ENCODE measurements at places on chromosomes 3 and 15.
A peak's percentile ranks its signal among the peaks of the same experiment; 100 is the strongest.

DNA sequence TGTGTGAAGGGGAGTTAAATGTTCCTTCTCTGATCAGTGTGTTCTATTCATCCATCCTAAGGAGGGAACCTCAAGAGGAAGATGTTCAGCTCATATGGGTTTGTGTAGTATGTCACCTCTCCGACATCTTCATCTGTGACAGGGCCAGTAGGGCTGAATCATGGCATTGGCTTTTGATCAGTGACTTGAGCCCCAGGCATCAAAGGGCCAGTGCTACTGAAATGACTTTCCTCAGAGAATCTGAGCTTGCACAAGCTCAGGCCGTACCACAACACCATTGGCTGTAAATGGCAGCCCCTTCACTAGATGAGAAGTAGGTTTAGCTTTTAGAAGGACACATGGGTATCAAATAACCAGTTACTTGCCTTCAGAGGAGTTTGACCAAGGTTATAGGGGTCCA, 183.2 kb upstream of the NR2E3 start:
- no peak for DNase-seq

- DNase-seq: no peak
Measured at GRCh38 chr3:121658716-121659435, 1.8 kb downstream of the HCLS1 start.

- DNase-seq: no peak
Measured at GRCh38 chr3:134619884-134620445, 30.9 kb downstream of the KY start.

DNA sequence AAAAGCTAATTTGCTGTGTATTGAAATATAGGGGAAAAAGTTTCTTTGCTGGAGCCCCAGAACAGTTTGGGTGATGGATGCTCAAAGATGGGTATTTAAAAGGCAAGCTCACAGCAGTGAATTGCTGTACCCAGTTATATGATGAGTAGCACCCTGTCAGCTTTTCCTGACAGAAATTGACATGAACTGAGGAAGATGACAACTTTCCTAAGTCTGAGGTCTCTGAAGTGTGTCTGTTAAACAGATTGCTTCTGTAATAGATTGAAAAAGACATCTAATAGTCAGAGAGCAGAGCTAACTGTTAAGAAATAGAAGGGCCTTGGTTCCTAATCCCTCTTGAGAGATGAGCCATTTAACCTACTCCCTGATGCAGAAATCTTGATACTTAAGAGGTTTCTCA, 1278.0 kb upstream of the ALCAM start:
- DNase-seq: no peak

- DNase-seq: no peak
Measured at GRCh38 chr3:134258761-134259347, 8.2 kb upstream of the RYK start.

GRCh38 chr3:186902154-186902553, 28.2 kb upstream of the ST6GAL1 start:
- DNase-seq: no peak

- no peak for DNase-seq
Measured at GRCh38 chr3:10423171-10423882, 82.1 kb downstream of the ATP2B2 start.

DNA sequence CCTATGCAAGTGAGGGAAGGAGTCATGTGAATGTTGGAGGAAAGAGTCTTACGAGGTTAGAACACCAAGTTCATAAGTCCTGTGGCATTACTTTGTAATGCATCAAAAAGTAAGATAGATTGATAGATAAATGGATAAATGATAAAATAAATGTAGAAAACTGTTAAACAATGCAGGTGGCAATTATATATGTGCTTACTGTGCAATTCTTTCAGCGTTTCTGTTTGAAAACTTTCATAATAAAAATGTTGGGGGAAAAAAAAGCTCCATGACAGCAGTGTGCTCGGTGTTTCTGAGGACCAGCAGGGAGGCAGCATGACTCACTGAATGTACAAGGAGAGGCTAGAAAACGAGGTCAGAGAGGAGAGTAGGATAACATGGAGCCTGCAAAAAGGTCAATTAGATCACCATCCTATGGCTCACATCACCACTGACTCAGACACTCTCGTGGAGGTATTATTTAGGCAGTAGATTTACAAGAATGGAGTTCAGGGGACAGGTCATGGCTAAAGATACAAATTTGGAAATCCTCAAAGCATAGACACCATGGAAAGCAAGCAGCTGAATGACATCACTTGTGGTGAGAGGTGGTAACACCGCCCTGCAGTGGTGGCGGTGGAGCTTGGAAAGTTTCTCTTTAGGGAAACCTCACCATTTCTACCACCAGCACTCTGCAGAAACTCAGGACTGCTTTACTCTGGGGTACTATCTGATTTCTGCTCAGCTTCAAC, 219.8 kb downstream of the CTNNB1 start:
- DNase-seq: no peak

DNA sequence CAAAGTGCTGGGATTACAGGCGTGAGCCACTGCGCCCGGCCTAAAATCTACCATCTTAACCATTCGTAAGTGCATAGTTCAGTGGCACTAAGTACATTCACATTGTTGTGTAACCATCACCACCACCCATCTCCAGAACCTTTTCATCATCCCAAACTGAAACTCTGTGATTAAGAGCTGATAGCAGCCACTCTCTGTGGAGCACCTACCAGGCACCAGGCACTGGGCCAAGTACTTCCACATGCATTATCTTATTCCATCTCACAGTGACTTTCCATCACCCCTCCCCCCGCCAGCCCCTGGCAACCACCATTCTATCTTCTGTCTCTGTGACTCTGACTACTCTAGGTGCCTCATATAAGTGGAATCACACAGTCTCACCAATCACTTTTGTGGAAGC, 2.3 kb upstream of the INSYN1 start:
- no peak for DNase-seq

GRCh38 chr3:147630921-147631415, 221.8 kb downstream of the ZIC1 start:
- DNase-seq: no peak

- no peak for DNase-seq
Measured at GRCh38 chr15:53884441-53884840, 93.8 kb upstream of the UNC13C start.

GRCh38 chr15:34365836-34366235, 1.2 kb downstream of the LPCAT4 start:
- DNase-seq: no peak

GRCh38 chr3:139325551-139325950, 18.3 kb upstream of the MRPS22 start:
- DNase-seq: no peak

DNA sequence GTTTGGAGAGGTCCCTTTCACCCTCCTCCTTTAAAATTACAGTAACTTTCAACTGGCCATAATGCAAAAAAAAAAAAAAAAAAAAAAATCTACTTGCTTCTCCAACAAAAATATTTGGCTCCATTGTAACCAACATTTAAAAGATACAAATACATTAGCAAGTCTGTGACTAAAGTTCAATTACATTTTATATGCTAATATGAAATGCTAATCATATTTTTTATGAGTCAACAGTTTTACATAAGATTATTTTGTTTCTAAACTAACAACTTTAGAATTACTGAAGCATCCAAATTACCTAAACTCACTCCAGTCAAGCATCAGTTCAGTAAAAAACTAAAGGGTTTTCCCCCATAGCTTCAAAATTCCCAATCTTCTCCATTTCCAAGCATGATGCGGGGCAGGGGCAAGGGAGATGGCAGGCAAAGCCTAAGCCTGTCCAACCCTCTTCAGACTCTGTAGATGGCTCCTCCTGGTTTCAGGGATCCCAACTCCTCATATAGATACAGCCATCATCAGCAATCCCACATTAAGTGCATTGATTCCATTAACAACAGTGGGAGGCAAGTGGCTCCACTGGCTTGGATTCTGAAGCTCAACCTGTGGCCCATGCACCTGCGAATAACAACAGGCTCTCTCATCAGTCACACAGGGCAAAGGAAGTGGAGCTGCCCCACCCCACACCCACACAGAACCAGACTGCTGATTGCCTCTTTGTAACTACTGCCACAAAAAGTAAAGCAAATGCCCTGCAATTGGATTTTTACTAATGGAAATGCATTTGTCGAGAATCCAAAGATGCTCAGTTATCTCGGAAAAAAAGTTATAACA, 15.0 kb downstream of the SFMBT1 start:
- no peak for DNase-seq

- DNase-seq: no peak
Measured at GRCh38 chr3:154228561-154229216, 95.6 kb downstream of the DHX36 start.

GRCh38 chr3:129822679-129823078, 70.8 kb downstream of the TMCC1 start:
- no peak for DNase-seq

- no peak for DNase-seq
Measured at GRCh38 chr3:184795522-184796190, 16.3 kb upstream of the VPS8 start.

DNA sequence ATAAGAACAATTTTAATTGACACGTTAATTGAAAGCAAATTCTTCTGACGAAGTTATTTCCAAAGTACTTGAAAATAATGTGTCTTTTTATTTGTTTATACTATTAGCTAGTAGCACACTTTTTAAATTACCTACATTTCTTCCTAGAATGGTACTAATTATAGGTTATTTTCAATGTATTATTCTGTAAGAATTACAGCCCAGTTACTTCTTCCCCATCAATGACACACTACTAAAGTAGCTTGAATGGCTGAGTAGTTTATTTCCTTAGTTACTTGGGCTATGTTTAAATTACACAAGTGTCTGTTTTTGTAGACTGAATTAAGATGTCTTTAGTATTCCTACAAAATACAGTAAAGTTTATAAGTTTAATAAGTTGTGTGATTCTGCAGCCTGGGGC, 217.6 kb upstream of the IL12A start:
- DNase-seq: no peak

- DNase-seq: no peak
Measured at GRCh38 chr3:59563072-59563605, 513.3 kb upstream of the CFAP20DC start.

DNA sequence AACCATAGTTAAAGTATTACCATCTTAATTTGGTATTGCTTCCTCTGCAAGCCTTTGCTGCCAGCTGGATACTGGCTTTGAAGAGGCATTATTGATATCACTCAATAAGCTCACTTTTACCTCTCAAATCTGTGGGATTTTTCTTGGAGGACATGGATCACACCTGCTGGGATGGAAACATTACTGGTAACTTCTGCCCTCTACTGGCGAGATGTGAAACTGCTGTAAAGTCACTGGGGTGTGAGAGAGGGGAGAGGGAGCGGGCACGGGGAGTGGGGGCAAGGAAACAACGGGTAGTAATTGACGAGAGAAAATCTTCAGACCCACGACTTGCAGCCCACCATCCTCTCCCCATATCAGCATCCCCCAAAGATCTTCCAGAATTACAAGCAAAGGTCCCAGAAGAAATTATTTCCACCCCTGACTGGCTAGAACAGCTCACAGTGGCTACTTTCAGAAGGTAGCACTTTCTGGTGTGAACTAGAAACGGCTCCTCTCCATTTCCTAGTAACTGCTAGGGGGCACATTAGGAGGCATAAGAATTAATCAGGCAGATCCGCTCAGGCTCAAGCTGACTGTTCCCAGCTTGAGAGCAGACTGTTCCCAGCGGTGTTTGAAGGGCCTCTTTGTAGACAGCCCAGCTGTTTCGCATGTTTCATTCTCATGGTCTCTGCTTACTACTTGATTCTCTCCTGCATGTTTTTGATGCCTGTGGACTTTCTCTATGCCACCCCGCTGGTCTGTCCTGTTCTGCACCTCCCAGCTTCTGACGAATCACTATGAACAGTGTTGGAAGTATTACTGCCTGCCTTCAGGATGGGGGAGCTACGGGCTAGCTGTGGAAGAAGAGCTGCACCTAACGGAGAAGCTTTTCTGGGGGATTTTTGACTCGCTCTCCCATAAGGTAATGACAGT, 230.4 kb upstream of the CHRM5 start:
- peak; percentile 14 for DNase-seq

DNA sequence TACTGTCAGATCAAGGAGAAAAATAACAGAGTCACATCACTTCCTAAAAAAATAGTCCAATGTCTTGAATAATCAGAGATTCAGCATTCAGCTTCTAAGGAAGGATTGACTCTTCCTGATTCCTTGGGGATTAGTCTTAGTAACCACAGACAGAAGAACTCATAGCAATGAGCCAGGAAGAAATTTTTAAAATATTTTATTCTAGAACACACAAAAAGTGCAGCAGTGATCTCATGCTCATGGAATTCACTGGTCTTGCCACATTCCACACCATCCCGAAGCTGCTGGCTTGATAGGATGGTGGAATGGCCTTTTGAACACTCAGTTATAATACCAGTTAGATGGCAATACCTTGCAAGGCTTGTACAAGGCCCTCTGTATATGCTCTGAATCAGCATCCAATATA, 43.0 kb upstream of the ABI3BP start:
- DNase-seq: no peak

GRCh38 chr3:108724101-108724500, 33.1 kb downstream of the RETNLB start:
- no peak for DNase-seq

DNA sequence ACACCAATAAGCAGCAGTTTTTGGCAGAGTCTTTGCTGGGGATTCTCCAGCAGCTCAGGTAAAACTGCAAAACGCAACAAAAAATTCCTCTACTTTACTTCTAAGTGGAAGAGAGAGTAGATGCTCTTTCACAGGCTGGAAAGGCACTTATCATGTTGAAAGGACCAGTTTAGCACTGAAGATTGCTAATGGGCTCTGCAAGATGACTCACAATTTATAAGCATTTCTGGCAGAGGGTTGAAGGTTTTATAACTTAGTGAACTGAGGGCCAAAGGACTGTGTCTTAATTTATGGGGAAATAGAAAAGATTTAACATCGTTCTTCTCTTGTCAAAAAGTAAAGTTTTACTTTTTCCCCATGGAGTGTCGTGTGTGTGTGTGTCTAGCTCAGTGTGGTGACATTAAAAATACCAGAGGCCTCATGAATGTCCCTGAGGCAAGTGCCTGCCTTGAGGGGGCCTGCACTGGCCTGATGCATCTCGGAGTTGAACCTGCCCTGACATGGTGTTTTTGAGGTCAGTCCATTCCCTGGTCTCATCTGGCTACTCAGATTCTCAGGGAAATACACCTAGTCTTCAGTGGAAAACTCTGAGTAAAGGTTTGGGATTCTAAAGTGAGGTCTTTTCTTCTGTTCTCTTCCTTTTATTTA, 1092.0 kb downstream of the NAALADL2 start:
- DNase-seq: no peak

- DNase-seq: no peak
Measured at GRCh38 chr15:63363292-63363691, 18.4 kb downstream of the CA12 start.

Measured in stimulated activated CD8-positive, alpha-beta memory T cell treated with anti-CD3 and anti-CD28 coated beads, Interleukin-2, amount 100 ng/mL, for 48 hours (primary cell).